Iris pigment epithelial cell (primary cell): ENCODE measurements at places on chromosomes 11 and 22.

- DNase-seq, result no peak
Measured at GRCh38 chr11:70628855-70629844, 230.8 kb downstream of the CTTN start.

- no peak for DNase-seq
Measured at GRCh38 chr11:83220260-83220659, 26.7 kb downstream of the ANKRD42 start.

- DNase-seq, result peak; percentile 77
Measured at GRCh38 chr22:30250661-30251267, 4.2 kb upstream of the LIF start.

- DNase-seq, result no peak
Measured at GRCh38 chr22:47067321-47067890, 305.0 kb downstream of the TBC1D22A start.

DNA sequence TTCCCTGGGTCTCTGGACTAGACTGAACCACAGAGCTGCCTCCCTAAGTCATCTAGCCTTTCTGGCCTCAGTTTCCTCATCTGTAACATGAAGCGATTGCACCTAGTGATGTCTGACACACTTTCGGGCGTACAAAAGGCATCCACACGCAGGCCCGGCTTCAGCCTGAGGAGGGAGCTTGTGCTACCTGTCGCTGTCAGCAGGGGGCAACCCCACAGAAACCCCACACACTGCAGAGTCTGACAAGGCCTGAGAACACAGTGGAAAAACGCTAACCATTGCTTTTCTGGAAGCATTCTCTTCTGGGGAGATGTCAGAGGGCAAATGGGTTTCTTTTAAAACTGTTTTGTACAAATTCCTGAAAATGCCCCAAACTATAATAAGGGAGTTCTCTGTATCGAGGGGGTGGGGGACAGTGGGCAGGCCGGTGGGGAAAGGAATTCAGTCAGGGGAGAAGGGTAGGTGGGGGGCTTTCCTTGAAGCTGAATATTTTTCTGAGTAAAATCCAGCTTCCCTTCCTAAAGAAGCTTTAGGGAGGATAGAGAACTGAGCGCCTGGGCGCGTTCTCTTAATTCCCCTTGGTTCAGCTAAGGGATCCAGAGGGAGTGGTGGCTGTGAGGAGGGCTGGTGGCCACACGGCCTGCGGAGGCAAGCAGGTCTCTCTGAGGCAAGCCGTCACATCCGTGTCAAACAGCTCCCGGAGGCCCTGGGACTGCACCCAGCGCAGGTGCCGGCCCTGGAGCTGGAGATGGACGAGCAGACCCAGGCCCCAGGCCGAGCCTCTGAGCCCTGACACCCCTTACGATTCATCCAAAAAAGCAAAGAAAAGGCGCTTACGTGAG is 533 bp downstream of the ELF5 start:
- DNase-seq, result peak; percentile 65

DNA sequence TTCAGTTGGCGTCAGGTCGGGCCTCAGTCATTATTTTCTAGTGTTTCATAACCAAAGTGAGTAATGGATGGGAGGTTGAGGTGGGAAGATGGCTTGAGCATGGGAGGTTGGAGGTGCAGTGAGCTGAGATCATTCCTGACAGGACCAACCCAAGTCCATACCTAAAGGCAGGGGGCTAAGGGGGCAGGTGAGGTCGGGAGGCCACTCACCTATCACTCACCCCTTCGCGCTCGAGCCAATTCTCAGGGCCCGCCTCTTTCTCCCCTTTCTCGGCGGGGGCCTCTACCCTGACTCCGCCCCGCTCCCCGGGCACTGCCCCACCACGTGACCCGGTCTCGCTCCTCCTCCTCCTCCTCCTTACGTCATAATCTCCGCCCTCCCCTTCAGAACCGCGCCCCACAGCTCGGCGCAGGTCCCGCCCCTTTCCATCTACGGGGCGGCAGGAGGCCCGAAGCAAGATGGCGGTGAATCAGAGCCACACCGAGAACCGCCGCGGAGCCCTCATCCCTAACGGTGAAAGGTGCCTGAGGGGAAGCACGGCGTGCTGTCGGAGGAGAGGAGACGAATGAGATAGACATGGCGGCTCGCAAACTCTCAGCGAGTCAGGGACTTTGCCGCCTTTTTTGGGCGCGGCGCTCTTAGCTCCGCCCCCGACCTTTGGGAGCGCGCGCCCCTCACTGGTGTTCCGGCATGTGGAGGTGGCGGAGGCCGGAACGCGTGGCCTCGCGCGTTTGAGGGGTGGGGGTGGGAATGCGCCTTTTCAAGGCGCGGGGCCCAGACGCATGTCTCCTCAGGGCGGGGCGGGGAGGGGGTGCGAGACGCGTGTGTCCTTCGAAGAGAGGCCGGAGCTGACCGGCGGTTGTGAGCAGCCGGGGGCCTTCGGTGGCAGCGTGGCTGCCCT is at the start of gene WBP2NL:
Gene WBP2NL (plus strand): TSS at position 428 of the 901 bp plus-strand sequence. CDS start 31 bp downstream, at position 459.
- peak; percentile 83 for DNase-seq

DNA sequence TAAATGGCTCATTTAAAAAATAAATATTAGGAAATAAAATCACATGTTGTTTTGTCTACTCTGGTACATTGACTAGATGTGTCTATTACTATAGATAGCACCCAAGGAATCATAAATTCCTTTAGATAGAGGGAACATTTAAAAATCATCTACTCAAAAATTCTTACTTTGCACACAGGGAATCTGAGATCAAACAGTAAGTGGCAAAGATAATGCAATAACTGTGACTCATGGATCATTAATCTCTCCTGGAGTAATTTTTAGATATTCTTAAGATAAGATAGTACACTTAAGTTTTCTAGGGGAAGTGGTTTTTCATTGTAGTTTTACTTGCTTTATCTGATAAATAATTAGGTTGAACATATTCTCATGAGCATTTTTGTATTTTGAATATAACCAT is 468.9 kb downstream of the LUZP2 start:
- peak; percentile 45 for DNase-seq

- DNase-seq, result no peak
Measured at GRCh38 chr11:69541501-69542313, 60.2 kb downstream of the LINC01488 start.

GRCh38 chr22:23376256-23376655 is 195.9 kb downstream of the BCR start:
- DNase-seq, result peak; percentile 4

DNA sequence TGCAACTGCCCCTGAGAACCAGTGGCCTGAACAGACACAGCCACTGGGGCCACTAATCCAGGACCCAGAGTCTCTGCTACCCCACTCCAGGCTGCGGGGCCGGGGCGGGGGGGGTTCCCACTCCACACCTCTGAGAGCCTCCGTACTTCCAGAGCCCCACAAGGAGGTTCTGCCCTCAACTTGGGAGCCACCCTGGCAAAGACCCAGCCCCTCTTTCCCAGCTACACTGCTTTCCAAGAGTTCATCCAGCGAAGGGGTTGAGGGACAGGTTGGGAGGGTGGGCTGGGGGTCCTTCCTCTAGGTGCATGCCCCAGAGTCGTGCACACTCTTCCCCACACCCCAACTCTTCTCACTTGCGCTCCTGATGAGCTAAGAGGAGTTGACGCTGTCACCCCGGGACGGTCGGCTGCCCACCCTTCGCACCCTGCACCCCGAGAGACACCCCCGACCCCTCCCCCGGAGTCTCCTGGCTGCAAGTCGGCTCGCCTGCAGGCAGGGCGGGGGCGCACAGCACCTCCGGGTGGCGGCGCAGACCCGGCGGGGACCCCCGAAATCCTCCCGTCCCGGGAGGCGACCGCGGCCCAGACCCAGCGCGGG is 531 bp downstream of the RAB3IL1 start:
- no peak for DNase-seq

GRCh38 chr11:101187748-101188147 is 58.1 kb upstream of the PGR start:
- no peak for DNase-seq

DNA sequence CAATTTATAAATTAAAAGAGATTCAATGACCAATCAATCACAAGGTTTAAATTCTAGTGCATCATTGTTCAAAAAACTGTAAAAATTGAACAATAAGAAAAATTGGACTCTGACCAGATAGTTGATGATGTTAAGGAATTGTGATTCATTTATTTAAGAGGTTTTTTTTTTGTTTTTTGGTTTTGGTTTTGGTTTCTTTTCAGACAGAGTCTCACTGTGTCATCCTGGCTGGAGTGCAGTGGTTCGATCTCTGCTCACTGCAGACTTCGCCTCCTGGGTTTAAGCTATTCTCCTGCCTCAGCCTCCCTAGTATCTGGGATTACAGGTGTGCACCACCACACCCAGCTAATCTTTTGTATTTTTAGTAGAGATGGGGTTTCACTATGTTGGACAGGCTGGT is 17.1 kb upstream of the EIF3M start:
- DNase-seq, result no peak

GRCh38 chr22:40726514-40726913 is 47.2 kb downstream of the MCHR1 start:
- peak; percentile 28 for DNase-seq

DNA sequence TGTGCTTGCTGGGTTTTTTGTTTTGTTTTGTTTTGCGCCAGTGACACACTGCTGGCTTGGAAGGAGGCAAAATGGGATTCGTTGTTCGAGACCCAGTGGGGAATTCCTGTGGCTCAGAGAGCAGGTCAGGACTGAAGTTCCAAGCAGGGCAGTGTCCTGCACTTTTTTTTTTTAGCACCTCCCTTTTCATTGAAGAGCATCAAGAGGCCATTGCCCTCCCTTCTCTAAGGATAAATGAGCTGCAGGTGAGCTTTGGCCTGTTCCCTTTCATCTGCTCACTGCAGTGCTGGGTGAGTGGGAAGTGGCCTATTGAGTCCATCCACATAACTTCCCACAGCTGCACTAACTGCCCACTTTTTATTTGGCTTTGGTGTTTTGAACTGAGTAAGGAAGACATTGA is 87.8 kb downstream of the ARHGAP42 start:
- no peak for DNase-seq

- DNase-seq, result no peak
Measured at GRCh38 chr11:7418906-7419305, 66.4 kb upstream of the OLFML1 start.

- no peak for DNase-seq
Measured at GRCh38 chr11:44034639-44035038, 13.1 kb upstream of the ACCSL start.

DNA sequence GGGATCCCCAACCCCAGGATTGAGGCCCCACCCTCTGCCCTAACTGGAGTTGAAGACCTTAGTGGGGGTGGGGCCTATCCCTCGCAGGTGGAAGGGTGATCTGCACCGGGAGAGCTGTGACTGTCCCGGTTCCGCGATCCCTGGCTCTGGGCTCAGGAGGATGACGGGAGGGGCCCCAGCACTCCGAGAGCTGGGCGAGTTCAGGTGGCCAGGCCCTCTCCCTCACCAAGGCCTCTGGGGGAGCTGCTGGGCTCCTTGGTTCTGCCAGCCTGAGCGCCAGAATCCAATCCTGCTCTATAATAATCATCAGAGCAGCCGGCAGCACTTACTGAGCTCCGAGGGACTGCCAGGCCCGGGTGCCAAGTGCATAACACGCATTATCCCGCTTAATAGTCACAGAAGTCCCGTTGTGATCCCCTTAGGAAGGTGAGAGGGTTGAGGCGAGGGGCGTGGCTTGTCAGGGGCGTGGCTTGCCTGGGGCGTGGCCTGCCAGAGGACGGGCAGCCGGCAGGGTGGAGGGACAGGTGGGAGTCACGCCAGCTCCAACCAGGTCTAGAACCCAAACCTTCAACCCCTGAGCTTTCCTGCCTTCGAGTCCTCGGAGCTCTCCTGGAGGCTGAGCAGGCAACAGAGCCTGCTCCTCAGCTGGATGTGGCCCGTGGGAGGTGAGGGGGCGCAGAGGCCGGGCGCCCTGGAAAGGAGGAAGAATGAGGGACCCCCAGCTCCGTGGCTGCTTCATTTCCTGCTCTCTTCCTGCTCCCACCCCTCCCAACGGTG is 7.3 kb upstream of the SYT7 start:
- DNase-seq, result no peak

DNA sequence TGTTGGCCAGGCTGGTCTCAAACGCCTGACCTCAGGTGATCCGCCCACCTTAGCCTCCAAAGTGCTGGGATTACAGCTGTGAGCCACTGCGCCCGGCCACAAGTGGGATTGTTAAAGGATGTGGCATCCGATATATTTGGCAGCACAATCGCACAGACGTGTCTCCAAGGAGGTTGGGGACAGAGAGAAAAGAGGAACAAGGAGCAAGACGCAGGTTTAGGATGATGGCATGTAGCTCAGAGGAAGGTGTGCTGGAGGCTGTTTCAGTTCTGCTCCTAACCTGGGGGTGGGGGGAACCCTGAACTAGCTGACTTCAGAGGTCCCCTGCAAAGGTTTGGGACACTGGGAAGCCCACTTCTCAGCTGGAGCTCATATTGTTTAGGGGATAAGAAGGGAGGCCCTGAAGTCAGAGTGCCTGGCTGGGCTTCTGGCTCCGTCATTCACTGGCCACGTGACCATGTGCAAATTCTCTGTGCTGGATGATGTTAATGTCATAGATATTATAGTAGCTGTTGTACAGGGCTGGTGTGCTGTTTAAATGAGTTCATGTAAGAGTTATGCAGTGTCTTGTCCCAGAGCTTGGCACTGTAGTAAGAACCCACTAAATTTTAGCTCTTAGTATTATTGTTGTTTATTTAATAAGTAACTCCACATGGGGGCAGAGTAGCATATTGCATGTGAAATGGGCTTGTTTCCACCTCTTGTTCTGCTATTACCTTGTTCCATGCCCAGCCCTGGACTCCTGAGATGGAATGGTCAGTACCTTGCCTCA is 129.7 kb downstream of the ST3GAL4 start:
- DNase-seq, result peak; percentile 60

- DNase-seq, result no peak
Measured at GRCh38 chr11:19779740-19780139, 67.1 kb downstream of the NAV2 start.

DNA sequence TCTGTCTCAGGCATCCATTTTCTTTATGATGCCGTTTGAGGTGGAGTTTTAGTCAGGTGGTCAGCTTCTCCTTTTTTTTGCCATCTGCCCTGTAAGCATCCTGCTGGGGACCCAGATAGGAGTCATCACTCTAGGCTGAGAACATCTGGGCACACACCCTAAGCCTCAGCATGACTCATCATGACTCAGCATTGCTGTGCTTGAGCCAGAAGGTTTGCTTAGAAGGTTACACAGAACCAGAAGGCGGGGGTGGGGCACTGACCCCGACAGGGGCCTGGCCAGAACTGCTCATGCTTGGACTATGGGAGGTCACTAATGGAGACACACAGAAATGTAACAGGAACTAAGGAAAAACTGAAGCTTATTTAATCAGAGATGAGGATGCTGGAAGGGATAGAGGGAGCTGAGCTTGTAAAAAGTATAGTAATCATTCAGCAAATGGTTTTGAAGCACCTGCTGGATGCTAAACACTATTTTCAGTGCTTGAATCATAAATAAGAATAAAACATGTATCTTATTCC is 10.9 kb upstream of the HBE1 start:
- DNase-seq, result peak; percentile 99

DNA sequence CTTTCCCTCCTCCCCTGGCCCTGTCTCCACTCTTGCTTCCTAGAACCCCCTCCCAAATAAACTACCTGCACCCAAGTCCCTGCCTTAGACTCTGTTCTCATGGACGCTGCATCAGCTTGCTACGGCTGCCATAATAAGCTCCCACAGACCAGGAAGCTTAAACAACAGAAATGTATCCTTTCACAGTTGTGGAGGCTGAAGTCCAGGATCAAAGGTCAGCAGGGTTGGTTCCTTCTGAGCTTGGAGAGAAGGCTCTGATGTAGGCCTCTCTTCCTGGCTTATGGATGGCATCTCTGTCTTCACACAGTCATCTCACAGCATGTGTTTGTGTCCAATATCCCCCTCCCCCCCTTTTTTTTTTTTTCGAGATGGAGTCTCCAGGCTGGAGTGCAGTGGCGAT is 23.4 kb downstream of the CBX7 start:
- no peak for DNase-seq

GRCh38 chr22:40237788-40238424 is 60.2 kb downstream of the TNRC6B start:
- DNase-seq, result no peak
